Cerebellar nuclear complex (tissue), 1 donor: ENCODE measurements at places on chromosomes 6 and 20.

GRCh38 chr6:38495922-38496635, 143.7 kb downstream of the BTBD9 start:
- no peak for DNase-seq

- no peak for DNase-seq
These were observed 626.1 kb downstream of the COL12A1 start for GRCh38 chr6:74579794-74580193.

GRCh38 chr20:37725165-37725564, 31.3 kb downstream of the CTNNBL1 start:
- no peak for DNase-seq

GRCh38 chr6:126054258-126054702, 67.9 kb downstream of the TRMT11 start:
- no peak for DNase-seq

GRCh38 chr20:54228841-54229240, 21.0 kb downstream of the PFDN4 start:
- DNase-seq, result no peak

DNA sequence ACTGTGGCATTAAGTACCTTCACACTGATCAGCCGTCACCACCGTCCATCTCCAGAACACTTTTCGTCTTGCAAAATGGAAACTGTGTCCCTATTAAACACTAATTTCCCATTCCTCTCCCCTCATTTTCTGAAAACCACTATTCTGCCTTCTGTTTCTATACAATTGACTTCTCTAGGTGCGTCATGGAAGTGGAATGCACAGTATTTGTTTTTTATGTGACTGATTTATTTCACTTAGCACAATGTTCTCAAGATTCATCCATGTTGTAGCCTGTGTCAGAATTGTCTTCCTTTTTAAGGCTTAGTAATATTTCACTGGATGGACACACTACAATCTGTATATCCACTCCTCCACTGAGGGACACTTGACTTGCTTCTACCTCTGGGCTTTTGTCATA, 53.8 kb upstream of the PDE10A start:
- no peak for DNase-seq

GRCh38 chr20:50491926-50492634, 18.1 kb upstream of the PTPN1 start:
- DNase-seq, result no peak

DNA sequence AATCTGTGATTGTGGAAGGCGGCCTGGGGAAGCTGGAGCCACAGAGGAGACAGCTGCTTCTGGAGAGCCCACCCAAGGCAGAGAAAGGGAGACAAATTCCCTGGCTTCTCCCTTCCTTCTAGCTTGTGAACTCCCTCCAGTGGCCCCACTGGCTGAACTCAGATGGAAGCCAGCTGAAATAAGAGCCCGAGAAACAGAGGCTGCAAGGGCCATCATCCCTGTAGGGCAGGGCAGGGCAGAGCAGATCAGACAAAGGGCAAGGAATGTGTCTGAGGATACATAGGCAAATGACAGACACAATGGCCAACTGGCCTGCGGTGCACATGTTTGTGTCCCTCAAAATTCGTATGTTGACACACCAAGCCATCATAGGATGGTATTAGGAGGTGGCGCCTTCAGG, 25.3 kb downstream of the MDFI start:
- no peak for DNase-seq

- DNase-seq, result peak; percentile 56
These were observed 32.5 kb downstream of the SYNDIG1 start for GRCh38 chr20:24501764-24502556.

GRCh38 chr6:14984519-14984853, 261.4 kb upstream of the JARID2 start:
- DNase-seq, result peak; percentile 37

GRCh38 chr6:5869676-5870075, 137.0 kb downstream of the NRN1 start:
- no peak for DNase-seq

- DNase-seq, result no peak
These were observed 13.8 kb upstream of the KIF16B start for GRCh38 chr20:16587066-16587465.

DNA sequence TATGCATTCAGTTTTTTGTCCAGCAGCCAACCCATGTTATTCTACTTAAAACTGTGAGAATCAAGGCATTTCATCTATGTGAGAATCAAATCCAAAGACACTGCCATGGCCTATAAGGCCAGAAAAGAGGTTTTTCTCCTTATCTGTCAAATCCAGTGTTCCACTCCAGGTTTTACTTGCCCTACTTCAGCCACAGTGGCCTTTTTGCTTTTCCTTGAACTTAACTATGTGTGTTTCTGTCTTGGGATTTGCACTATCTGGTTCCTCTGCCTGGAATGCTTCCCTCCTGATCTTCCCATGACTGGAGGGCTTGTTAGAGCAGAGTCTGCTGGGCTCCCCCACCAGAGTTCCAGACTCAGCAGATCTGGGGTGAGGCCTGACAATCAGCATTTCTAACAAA, 113.1 kb upstream of the DOK5 start:
- DNase-seq, result no peak

GRCh38 chr20:2695206-2695983, 2.8 kb downstream of the EBF4 start:
- no peak for DNase-seq

DNA sequence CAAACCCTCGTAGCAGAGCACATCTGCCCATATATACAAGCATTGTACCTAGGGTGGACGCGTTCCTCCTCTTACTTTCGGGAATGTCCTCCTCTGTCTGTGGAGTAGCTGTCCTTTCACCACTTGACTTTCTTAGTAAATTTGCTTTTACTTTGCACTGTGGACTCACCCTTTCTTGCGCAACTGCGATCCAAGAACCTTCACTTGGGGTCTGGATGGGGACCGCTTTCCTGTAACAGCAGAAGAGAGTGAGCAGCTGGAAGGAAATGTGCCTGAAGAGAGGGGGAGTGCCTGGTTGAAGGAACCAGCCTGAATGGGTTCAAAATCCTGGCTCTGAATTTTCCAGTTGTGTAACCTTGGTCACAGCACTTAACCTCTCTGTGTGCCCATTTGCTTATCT, 40.1 kb upstream of the PMEPA1 start:
- DNase-seq, result no peak

DNA sequence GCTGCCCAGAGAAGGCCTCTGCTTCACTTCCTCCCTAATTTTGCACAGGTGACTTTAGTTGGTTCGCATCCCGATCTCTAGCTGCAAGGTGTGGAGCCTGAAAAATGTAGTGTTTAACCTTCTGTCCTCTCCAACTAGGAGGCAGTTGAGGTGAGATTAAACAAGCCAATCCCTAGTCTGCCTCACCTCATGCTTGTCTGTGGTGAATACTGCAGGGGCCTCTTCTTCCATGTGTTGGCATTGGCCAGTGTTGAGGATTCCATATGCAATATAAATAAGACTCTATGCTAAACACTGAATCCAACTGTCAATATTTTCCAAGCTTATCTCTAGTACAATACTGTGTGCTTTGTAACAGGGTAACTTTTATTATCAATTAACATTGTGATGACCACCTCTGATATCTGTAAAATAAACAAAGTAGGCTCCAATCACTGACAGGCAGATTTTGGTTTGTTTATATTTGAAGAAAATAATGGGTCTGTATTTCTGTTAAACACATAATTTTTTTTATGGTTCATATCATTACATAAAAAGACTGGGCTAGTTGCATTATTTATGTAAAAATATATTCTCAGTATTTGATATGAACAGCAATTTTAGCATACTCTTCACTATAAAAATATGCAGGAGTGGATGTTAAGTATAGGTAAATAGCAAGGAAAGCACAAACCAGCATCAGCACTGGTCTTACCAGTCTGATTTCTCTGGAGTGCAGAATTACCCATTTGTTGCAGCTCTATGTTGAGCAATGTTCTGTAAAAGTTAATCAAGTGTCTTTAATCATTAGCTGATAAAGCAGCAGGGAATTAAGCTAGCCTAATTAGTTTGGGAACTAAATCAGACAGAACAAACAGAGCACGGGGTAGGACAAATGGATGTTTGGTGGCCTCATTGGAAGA, 74.0 kb downstream of the ANKRD6 start:
- no peak for DNase-seq

DNA sequence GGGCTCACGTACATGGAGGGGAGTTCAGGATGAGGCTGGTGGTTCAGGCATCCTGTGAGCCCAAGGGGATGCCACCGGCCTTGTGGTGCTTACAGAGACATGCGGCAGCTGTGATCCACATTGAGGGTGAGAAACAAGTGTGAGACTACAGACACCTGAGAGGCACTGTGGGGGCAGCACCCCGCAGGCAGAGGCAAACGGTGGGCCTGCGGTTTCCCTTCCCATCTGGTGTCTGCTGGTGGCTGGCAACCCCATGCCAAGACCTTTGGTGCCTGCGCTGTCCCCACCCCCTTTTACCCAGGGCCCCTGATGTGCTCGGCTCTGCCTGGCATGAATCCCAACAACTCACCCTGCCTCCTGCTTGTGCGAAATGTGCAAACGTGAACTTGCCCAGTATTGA, 42.0 kb downstream of the ERMARD start:
- no peak for DNase-seq

GRCh38 chr20:24547967-24548366, 78.5 kb downstream of the SYNDIG1 start:
- no peak for DNase-seq
